Astrocyte (in vitro differentiated cells and primary cell): ENCODE measurements at places on chromosomes 2 and 18. TPM values are rescaled to one million over a fixed set of nuclear protein-coding genes. Genes with fewer than 3 reads are reported as not detected.

The RGPD3 gene
- 0.10 and 0.16 TPM in 2 replicates for total RNA-seq

The NEURL3 gene
- 0.34 and 0.38 TPM in 2 replicates for total RNA-seq

The POTEJ gene
- not detected in 2 replicates for total RNA-seq

The TRPM8 gene
- 0.31 and 0.95 TPM in 2 replicates for total RNA-seq

The HRH4 gene
- total RNA-seq, result 0.17 and 0.25 TPM in 2 replicates

The WNT10A gene
- total RNA-seq, result 0.91 and 2.5 TPM in 2 replicates

The GALNT13 gene
- total RNA-seq, result 2.0 and 2.6 TPM in 2 replicates

The CDKL4 gene
- total RNA-seq, result 0.34 and 1.4 TPM in 2 replicates

The SLC5A7 gene
- 0.05 TPM in 1 of 2 replicates, not detected in the other for total RNA-seq

The RAB11FIP5 gene
- 56.0 and 70.5 TPM in 2 replicates for total RNA-seq

The ITPRIPL1 gene
- total RNA-seq, result 0.10 and 0.45 TPM in 2 replicates

The POTEI gene
- total RNA-seq, result 0.32 and 0.50 TPM in 2 replicates

DNA sequence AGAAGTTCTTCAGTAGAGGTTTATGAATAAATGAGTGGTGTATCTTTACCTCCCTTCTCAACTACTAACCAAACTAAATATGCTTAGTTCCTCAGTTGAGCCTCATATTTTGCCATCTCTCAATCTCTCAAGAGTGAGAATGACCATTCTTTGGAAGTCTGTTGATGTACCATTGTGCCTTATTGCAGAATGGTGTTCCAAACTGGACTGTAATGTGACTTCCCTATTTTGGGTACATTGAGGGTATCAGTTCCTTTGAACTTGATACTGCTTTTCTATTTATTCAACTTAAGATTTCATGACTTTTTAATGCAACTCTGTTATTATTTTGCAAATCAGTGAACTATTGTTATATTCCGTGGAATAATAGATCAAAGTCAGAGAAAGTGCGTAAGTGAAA, 159.4 kb downstream of the PTPRM start:
- H3K27ac ChIP-seq, result no peak overlapping the region
- no peaks in the 10 kb centered on the region for H3K4me1 ChIP-seq

- H3K27ac ChIP-seq, result no peak overlapping the region
- DNase-seq, result no peak
- no peaks in the 10 kb centered on the region for H3K36me3 ChIP-seq
- no peaks in the 10 kb centered on the region for H3K4me1 ChIP-seq
- H3K4me3 ChIP-seq, result no peak overlapping the region
These were observed 41.0 kb downstream of the ABHD3 start for GRCh38 chr18:21663578-21663977.

DNA sequence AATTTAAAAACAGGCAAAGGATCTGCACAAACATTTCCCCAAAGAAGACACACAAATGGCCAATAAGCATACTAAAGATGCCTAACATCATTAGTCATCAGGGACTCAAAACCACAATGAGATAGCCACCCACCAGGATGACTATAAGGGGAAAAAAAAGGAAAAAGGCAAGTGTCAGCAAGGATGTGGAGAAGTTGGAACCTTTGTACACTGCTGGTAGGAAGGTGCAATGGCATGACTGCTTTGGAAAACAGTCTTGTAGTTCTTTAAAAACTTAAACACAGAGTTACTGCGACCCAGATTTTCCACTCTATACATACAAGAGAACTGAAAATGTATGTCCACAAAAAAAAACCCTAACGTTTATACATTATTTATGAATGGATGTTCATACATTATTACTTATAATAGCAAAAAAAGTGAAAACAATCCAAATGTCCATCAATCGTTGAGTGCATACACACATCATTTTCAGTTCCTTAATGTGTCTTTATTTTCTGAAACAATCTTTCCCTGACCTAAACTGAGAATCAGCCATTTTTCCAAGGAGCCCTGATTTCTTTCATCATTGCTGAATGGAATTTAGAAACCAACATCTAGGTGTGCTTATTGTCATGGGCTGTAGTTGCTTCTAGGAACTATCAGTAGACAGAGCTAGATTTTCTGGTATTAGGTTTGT, 64.7 kb upstream of the TLK1 start:
- no peaks in the 10 kb centered on the region for H3K27me3 ChIP-seq
- no peak overlapping the region for H3K27ac ChIP-seq
- H3K36me3 ChIP-seq, result no peaks in the 10 kb centered on the region
- H3K4me1 ChIP-seq, result peaks cover 10% of the 10 kb centered on the region

DNA sequence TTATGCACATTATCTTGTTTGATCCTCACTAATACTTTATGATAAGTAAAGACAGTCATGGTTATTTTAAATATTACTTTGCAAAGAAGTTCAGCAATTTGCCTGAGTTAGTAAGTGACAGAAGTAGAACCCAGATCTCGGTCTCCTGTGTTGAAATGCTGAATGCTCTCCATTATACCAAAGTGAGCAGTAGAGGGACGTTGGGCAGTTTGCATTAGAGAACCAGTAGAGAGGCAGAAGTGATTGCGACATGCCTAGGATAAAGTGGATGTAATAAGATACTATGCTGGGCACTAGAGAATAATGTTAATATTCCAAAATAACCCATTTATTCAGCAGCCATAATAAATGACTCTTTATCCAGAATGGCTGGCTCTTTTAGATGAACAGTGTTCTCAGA, 201.0 kb downstream of the PMAIP1 start:
- no peaks in the 10 kb centered on the region for H3K36me3 ChIP-seq
- DNase-seq, result no peak
- no peak overlapping the region for H3K27ac ChIP-seq
- H3K4me3 ChIP-seq, result no peak overlapping the region
- no peaks in the 10 kb centered on the region for H3K4me1 ChIP-seq

- no peak overlapping the region for H3K4me3 ChIP-seq
- H3K27me3 ChIP-seq, result peaks cover 3% of the 10 kb centered on the region
- peaks cover 28% of the 10 kb centered on the region for H3K4me1 ChIP-seq
These were observed 11.9 kb upstream of the NT5DC4 start for GRCh38 chr2:112708968-112709367.

DNA sequence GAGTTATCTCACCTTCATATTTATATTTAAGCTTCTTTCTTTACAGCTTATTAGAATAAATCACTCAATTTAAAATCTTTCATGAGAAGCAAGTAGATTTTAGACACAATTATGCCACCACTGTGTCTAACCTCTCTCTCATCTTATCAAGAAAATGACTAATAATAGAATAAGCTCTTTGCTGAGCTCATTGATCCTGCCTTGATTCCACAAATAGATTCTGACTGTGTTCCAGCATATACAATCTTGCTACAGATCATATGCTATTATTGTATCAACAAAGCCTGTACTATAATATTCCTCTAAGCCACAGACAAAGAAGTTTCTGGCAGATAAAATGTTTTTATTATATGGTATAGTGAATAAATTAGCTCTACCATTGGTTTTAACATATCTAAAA, 168.7 kb upstream of the GULP1 start:
- no peaks in the 10 kb centered on the region for H3K27me3 ChIP-seq
- H3K4me3 ChIP-seq, result no peak overlapping the region
- no peak overlapping the region for H3K27ac ChIP-seq

DNA sequence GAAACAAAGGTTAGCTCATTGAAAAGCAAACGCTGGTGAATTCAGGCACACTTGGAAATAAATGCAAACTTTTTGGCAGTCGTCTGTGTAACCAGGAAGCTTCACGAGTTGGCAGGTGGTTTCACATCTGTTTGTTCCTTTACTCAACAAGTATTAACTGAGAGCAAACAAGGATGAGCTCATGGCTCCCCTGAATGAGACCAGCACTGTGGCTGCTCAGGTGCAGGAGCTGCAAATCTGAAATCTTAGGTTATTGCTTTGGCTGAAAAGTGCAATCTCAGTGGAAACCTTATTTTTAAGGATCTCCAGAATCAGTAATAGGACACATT, 46.3 kb downstream of the SH3RF3 start:
- H3K4me3 ChIP-seq, result no peak overlapping the region
- no peaks in the 10 kb centered on the region for H3K27me3 ChIP-seq
- H3K4me1 ChIP-seq, result peaks cover 39% of the 10 kb centered on the region
- DNase-seq, result no peak

DNA sequence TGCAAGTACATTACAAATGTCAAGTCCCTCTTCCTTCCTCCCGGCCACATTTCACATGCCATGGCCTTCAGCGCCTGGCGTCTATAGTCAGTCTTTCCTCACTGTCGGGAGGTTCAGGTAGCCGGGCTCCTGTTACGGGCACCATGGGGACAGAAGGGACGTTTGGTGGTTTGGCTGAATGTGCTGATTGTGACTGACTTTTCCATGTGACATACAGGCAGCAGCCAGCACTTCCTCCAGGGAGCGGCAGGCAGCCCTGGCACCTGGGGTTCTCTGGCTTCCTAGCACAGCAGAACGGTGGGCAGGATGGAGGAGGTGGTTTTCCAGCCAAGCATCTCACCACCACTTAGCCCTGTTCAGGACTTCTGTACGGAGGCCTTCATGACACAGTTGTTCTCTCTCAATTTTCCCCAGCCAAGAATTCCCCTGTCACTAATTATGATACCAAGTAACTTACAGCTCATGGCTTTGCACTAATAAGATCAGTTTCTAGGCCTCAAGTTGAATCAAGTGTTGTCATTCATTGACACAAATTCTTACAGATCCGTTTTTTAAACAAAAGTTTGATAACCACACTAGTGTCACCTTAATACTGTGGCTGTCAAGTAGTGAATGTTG, 83.9 kb upstream of the REV1 start:
- no peak overlapping the region for H3K4me3 ChIP-seq
- H3K27ac ChIP-seq, result no peak overlapping the region
- H3K36me3 ChIP-seq, result no peaks in the 10 kb centered on the region
- H3K4me1 ChIP-seq, result peaks cover 11% of the 10 kb centered on the region

DNA sequence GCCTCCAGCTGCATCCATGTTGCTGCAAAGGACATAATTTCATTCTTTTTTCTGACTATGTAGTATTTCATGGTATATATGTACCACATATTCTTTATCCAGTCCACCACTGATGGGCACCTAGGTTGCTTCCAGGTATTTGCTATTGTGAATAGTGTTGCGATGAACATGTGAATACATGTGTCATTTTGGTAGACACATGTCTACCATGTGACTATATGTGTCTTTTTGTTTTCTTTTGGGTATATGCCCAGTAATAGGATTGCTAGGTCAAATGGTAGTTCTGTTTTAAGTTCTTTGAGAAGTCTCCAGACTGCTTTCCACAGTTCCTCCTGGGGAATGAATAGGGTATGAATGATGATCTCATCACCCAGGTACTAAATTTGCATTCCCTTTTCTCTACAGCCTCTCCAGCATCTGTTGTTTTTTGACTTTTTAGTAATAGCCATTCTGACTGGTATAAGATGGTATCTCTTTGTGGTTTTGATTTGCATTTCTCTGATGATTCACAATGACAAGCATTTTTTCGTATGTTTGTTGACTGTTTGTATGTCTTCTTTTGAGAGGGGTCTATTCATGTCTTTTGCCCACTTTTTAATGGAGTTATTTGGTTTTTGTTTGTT, 35.6 kb upstream of the FEZ2 start:
- no peaks in the 10 kb centered on the region for H3K36me3 ChIP-seq
- H3K27ac ChIP-seq, result peak overlapping the region; percentile 11
- H3K27me3 ChIP-seq, result no peaks in the 10 kb centered on the region
- H3K4me1 ChIP-seq, result no peaks in the 10 kb centered on the region
- peak; percentile 35 for DNase-seq

GRCh38 chr2:104977958-104978357, 59.9 kb upstream of the MRPS9 start:
- H3K36me3 ChIP-seq, result no peaks in the 10 kb centered on the region
- H3K27ac ChIP-seq, result no peak overlapping the region
- H3K4me1 ChIP-seq, result no peaks in the 10 kb centered on the region
- H3K4me3 ChIP-seq, result no peak overlapping the region

- no peak overlapping the region for H3K27ac ChIP-seq
- DNase-seq, result peak; percentile 71
- H3K4me3 ChIP-seq, result no peak overlapping the region
These were observed 82.8 kb downstream of the ZNF516 start for GRCh38 chr18:76412010-76412817.

- DNase-seq, result no peak
- H3K36me3 ChIP-seq, result no peaks in the 10 kb centered on the region
These were observed 159.5 kb downstream of the SEPTIN10 start for GRCh38 chr2:109454304-109454703.

DNA sequence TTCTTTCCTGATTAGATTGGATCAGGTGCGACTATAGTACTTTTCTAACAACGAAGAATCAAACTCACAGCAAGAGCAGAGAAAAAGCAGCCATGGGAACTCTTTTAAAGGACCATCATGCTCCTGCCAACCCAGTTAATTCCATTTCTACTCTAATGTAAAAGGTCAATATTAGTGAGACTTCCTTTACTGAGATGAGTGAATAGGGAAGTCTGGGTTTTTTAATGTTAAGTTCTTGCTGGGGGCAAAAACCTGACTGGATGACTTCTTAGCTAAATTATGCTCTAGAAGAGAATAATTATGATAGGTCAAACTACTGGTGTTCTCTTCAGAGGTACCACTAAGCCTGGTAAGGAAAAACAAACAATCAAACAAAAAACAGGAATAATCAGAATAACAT, 8.4 kb downstream of the SRBD1 start:
- H3K27me3 ChIP-seq, result no peaks in the 10 kb centered on the region
- peaks cover 20% of the 10 kb centered on the region for H3K36me3 ChIP-seq
- no peak overlapping the region for H3K4me3 ChIP-seq
- DNase-seq, result no peak
- H3K27ac ChIP-seq, result no peak overlapping the region
- no peaks in the 10 kb centered on the region for H3K4me1 ChIP-seq

GRCh38 chr2:67713376-67713775, 316.2 kb downstream of the ETAA1 start:
- no peak overlapping the region for H3K27ac ChIP-seq
- H3K36me3 ChIP-seq, result no peaks in the 10 kb centered on the region
- H3K4me1 ChIP-seq, result no peaks in the 10 kb centered on the region
- peaks cover under 1% of the 10 kb centered on the region for H3K27me3 ChIP-seq
- DNase-seq, result no peak

DNA sequence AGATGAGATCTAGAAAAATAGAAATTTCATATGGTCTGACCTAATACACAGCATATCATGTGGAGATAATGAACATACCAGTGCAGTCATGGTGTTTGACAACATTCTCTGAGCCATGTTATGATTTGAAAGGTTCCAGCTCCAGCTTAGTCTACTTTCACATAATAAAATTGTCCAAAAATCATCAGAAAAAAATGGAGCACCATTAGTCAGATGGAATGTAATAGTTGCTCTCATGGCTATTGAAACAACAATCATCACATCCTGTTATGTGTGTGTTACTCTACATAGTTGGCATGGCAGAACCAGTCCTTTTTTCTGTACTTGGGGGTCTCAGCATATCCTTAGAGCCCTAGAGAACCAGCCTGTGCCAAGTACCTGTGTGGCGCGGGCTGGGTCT, 678.9 kb upstream of the FANCL start:
- H3K27ac ChIP-seq, result peak overlapping the region; percentile 67
- no peak overlapping the region for H3K4me3 ChIP-seq
- no peaks in the 10 kb centered on the region for H3K36me3 ChIP-seq
- H3K27me3 ChIP-seq, result no peaks in the 10 kb centered on the region

- H3K27me3 ChIP-seq, result no peaks in the 10 kb centered on the region
- no peak overlapping the region for H3K4me3 ChIP-seq
- DNase-seq, result no peak
- no peak overlapping the region for H3K27ac ChIP-seq
- H3K36me3 ChIP-seq, result no peaks in the 10 kb centered on the region
- peaks cover 11% of the 10 kb centered on the region for H3K4me1 ChIP-seq
These were observed 80.6 kb downstream of the UXS1 start for GRCh38 chr2:106113361-106113966.

- H3K27ac ChIP-seq, result no peak overlapping the region
- peaks cover 27% of the 10 kb centered on the region for H3K36me3 ChIP-seq
- no peaks in the 10 kb centered on the region for H3K27me3 ChIP-seq
- no peaks in the 10 kb centered on the region for H3K4me1 ChIP-seq
- H3K4me3 ChIP-seq, result no peak overlapping the region
These were observed 105.6 kb downstream of the CEP192 start for GRCh38 chr18:13096719-13097118.
